Right lobe of liver (tissue), 6 donors: ENCODE measurements at places on chromosomes 16 and 17.

DNA sequence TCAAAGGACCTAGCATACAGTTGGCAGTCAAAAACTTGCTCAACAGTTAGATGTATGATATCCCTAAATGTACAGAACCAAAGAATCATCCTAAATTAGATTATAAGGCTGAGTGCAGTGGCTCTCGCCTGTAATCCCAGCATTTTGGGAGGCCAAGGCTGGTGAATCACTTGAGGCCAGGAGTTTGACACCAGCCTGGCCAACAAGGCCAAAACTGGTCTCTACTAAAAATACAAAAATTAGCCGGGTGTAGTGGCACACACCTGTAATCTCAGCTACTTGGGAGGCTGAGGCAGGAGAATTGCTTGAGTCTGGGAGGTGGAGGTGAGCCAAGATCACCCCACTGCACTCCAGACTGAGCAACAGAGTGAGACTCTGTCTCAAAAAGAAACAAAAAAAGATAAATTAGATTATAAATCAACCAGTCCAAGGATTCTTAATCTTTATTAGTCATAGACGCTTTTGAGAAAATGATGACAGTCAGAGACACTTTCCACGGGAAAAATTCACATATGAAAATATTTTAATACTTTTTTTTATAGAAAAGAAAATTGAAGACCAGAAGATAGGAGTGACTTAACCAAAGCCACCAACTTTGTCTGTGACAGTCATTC lies 77.6 kb downstream of the MMD start:
- DNase-seq = no peak

DNA sequence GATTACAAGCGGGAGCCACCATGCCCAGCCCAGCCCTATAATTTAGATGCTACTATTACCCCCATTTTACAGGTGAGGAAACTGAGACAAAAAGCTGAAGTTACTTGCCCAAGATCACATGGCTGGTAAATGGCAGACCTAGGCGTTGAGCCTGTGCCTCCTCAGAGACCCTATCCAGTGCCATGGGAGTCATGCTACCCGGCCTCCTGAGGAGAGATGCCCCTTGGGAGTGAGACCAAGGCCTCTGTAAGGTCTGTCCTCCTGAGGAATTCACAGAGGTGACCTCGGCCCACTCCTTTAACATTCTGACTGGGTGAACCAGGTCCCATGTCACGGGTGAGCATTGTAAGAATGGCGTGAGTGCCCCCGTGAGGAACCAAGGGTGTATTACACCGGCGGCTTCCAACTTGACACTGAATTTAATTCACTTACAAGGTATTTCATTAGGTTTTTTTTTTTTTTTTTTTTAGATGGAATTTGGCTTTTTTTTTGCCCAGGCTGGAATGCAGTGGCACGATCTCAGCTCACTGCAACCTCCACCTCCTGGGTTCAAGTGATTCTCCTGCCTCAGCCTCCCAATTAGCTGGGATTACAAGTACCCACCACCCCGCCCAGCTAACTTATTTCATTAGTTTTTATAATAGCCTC lies 95.7 kb downstream of the ABCC6 start:
- DNase-seq = no peak

DNA sequence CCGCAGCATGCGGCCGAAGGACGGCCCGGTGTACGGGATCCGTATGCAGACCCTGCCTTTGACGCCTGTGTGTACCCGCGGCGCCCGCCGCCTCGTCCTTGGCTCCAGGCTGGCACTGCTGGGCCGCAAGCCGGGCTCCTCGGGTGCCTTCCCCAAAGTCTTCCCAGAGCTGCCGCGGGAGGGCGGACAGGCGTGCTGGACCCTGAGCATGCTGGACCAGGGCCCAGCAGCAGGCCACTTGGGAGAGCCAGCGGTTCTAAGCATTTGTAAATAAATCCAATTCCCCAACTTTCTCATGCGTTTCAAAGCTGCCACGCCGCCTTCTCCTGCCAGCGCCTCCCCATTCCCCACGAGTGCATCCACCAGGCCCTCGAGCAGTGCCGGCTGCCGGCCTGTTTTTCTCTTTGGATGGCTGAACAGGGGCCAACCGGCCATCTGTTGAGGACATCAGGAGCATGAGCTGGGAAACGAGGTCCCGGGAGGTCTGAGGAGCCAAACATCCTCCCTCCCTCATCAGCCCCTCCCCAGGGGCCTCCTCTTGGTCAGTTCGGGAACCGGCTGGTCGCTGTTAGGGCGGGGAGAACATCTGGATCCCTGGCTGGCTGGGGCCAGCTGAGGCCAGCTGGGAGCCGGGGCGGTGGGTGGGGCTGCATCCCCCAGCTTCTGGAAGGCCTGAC lies 20.5 kb upstream of the PABPN1L start:
- DNase-seq = no peak

DNA sequence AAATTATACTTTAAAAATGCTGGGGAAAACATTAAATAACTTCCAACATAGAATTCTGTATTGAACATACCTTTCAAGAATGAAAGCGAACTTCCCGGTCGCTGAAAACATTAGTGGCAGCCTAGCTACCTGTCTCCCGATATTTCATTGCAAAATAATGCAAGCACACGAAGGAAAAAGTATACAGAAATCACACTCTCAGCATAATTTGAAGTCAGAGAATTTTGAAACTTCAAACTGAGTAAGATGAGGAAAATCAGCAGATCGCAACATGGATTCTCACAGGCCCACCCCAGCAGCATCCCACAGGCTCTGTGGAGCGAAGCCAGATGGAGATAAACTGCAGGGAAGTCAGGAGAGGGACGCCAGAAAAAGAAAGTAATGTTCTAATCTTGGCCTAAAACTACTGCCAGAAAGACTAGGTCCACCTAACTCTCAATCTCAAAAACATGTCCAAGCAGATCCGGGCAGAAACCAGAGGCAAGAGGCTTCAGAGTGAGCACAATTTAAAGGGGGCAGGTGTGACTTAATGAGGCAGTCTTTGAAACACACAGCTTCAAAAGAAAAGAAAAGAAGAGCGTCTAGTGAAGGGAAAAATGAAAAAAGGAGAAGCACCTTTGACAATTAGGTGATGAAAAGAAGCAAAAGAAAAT lies 4.8 kb upstream of the GOSR1 start:
- DNase-seq = no peak

DNA sequence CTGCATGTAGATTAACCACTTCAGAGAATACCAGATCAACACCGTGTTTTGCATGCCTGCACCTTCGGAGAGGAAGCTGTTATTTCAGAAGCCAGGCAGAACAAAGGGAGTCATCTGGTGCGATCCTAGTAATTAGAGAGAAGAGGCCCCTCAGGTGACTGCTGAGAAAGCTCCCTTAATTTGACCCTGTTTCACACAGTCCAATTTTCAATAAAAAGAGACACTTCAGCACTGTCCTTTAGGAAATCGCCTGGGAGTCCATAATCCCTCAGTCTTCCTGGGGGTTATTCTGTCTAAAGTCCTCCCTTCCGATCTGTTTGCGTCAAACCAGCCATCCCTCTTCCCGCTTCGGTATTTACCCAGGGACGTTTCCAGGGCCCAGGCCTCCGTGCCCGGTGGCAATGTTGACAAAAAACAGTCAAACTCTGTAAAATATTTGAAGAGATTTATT lies 23.4 kb upstream of the TNRC6C start:
- peak; percentile 55 for DNase-seq

DNA sequence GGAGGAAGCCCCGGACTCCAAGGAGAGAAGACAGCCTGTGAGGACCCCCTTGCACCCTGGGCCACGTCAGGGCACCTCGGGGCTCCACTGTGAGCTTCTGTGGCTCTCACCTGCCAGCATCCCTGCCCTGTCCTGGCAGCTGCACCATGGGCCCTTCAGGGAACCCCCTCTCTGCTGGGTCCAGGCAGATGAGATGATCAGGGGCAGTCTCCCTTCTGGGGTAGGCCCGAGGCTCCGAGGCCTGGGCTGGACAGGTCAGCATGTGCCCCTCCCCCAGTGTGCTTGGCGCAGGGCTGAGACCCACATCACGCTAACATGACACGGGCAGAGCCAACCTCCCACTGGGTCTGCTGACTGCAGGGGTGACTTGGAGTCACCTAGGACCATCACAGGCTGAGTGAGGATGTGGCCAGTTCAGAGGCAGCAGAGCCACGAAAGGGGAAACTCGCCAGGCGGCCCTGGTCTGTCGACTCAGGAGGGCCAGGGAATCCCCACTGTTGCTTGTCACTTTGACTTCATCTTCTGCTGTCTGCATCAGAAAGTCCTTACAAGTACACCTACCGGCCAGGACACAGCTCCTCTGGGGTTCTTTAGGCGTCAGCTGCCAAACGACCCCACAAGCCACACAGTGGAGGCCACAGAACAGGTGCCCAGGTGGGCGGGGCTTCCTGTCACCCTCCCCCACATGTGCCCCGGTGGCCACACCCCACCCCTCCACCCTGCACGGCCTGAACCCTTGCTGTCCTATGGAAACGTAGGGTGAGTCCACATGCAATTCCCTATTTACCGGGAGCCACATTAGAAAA lies 2.2 kb downstream of the GALNS start:
- no peak for DNase-seq

DNA sequence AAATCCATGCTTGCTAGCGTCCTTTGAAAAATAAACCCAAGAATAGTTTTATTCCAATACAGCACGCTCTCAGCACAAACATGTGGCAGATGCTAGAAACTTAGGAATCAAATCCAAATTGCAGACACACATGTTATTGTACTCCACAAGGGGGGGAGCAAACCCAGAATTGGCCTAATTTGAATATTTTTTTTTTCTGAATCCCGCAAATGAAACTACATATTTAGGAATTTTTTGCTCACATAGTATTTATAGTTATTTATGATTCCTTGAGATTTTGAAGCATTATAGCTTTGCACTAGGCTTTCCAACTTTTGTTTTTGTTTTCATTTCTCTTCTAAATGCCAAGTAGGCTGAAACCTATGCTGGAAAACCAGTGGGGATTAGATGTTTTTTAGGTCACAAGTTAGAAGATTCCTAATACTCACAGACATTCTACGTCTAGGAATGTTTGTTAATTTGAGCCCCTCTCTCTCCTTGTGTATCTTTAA lies 59.3 kb upstream of the CDH11 start:
- no peak for DNase-seq

DNA sequence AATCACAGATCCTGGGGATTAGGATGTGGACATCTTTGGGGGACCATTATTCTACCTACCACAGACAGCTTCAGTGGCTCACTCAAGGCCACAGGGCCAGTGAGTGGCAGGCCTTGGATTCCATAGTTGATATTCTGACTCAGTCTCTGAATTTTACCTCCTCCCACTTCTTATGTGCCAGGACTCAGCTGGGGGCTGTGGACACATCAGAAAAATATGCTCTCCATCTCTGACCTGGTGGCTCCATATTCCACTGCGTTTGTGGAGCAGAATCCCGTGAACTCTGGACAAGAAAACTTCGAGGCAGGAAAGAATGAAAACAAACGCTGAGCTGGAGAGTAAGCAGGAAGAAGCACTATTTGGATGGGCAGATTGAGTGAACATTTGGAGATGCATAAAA lies 301.8 kb upstream of the MAF start:
- DNase-seq = no peak

DNA sequence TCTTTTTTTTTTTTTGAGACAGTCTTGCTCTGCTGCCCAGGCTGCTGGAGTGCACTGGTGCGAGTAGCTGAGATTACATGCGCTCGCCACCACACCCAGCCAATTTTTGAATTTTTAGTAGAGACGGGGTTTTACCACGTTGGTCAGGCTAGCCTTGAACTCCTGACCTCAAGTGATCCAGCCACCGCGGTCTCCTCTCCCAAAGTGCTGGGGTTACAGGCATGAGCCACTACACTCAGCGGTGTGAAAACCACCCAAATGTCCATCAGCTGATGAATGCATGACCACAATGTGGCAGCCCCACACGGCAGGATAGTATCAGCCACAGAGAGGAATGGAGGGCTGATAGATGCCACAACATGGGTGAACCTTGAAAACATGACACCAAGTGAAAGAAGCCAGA lies 2.1 kb downstream of the P2RX5 start:
- DNase-seq = no peak

DNA sequence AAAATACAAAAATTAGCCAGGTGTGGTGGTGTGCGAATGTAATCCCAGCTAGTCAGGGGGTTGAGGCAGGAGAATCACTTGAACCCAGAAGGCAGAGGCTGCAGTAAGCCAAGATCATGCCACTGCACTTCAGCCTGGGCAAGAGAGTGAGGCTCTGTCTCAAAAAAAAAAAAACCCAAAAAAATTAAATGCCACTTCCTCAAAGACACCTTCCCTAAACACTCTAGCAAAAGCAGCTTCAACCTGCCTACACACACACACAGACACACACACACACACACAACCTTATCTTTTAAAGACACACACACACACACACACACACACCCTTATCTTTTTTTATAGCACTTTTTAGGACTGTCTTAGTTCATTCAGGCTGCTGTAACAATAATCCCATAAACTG lies 201.7 kb upstream of the PSMD7 start:
- DNase-seq = no peak

GRCh38 chr17:79572136-79572925 lies 38.5 kb downstream of the RBFOX3 start:
- no peak for DNase-seq

DNA sequence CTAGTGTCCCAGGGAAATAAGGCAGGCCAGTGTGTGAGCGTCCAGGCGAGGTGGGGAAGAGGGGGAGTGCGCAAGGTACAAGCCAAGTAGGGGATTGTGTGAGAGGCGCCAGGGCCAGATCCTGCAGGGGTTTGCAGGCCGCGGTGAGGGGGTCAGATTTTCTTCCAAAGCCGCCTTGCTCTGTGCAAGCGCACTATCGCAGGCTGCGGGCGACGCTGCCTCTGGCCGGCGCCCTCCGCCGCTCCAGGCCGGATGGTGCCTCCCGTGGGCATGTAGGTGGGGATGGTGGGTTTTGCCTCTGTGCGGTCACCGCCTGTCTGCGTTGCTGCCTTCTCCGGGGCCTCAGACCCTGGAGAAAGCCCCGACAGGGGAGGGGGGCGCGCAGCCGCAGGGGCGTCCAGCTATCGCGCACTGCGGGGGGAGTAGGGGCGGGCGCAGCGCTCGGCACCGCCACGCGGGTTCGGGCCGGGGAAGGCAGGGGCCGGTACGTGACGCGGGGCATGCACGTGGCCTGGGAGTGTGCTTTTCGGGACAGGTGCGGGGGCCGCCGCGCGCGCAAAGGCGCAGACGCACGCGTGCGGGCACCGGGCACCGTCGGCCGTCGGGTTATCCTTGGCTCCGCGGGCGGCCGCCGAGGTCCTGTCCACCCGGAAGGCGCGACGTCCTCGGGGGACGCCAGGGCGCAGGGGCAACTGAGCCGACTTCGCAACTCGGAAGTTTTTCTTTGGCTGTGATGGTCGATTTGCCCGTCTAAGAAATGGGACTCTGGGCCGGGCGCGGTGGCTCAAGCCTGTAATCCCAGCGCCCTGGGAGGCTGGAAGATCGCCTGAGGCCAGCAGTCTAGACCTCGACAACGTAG lies 1.1 kb upstream of the HAPSTR1 start:
- peak; percentile 65 for DNase-seq

- DNase-seq = peak; percentile 76
Measured at GRCh38 chr17:31499771-31500554, 108.5 kb downstream of the RAB11FIP4 start.

- no peak for DNase-seq
Measured at GRCh38 chr16:85169333-85170065, 57.2 kb upstream of the CIBAR2 start.

- DNase-seq = no peak
Measured at GRCh38 chr17:65742403-65743307, 181.2 kb upstream of the AXIN2 start.
